ENCODE measurements at places on chromosomes 2 and 18.

DNA sequence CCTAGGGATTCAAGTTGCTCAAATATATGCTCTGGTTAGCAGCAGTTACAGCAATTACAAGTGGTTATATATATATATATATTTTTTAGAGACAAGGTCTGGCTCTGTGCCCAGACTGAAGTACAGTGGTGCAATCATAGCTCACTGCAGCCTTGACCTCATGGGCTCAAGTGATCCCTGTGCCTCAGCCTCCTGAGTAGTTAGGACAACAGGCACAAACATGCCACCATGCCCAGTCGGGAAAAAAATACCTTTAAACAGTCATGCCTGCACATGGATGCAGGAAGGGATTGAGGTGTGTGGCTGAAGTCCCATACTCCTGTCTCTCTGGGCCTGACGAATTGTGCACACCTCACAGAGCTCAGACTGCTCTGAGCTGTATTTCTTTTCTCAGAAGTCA lies 19.6 kb upstream of the DNAH7 start:
- no peak for DNase-seq

- no peak for DNase-seq
These were observed 1.3 kb downstream of the PTPN2 start for GRCh38 chr18:12882453-12883371.

- DNase-seq = no peak
These were observed 147.7 kb downstream of the PPP1R1C start for GRCh38 chr2:182133195-182133891.

DNA sequence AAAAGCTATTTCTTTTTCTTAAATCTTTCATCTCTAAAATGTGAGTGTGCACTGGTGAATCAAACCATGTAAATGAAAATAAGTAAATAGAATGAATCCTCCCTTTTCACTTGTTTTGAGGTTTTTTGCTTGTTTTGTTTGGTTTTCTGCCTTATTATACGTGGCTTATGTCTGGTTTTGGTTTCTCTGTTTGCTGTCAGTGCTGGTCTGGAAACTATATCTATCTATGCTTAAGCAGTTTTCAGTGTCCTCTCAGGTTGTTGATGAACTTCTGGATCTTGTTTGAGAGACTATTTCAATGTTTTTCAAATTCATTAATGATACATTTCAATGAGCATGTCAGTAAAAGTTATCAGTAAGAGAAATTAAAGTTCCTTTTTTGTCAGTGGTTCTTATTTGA lies 48.1 kb upstream of the TNFRSF11A start:
- DNase-seq = no peak

- DNase-seq = no peak
These were observed 578.6 kb upstream of the CHAC2 start for GRCh38 chr2:53188851-53189510.
